ENCODE measurements at places on chromosomes 16 and 17. TPM values are rescaled to one million over a fixed set of nuclear protein-coding genes. Genes with fewer than 3 reads are reported as not detected.
A peak's percentile ranks its signal among the peaks of the same experiment; 100 is the strongest.

Gene GPR142
- total RNA-seq = not detected

DNA sequence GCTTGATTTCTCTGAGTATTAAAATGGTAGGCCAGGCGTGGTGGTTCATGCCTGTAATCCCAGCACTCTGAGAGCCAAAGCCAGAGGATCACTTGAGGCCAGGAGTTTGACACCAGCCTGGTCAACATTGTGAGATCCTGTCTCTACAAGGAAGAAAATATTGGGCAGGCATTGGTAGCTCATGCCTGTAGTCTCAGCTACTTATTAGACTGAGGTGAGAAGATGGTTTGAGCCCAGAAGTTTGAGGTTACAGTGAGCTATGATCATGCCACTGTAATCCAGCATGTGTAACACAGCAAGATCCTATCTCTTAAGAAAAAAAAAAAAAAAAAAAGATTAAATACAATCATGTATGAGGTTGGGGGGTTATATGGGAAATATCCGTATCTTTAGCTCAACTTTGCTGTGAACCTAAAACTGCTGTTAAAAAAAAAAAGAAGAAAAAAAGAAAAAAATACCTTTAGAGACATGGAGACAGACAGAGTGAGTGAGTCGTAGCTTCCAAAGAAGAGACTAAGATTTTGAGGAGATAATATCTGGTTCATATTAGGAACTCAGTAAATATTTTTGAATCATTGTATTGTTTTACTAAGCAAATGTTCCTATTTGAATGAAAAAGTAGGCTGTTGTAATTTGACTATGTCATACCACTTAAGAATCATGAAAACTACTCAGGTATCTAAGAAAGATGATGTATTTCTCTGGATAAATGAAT lies 325.7 kb upstream of the TBX2 start:
- DNase-seq = no peak
- H3K4me1 ChIP-seq = no peaks in the 10 kb centered on the region
- H3K27ac ChIP-seq = no peak overlapping the region
- no peaks in the 10 kb centered on the region for H3K27me3 ChIP-seq

Gene RDM1
- 1.9 TPM for total RNA-seq

DNA sequence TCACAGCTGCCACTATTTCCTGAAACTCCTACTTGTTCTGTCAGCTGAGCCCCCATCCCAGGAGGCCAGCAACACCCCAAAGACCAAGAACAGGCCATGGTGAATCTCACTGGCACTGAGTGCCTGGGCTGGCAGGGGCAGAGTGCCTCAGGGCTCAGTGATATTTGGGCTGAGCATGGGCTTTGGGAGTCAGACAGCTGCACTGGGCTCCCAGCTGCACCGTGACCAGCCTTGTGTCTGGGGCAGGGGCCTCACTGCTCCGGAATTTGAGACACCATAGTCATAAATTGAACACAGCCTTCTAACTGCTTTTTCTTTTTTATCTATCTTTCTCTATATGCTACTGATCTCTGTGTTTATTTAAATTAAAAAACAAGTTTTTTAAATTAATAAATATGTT lies 1744.2 kb downstream of the TP53TG3F start:
- no peak for DNase-seq
- H3K4me3 ChIP-seq = no peak overlapping the region
- H3K27me3 ChIP-seq = no peaks in the 10 kb centered on the region
- H3K4me1 ChIP-seq = no peaks in the 10 kb centered on the region
- H3K36me3 ChIP-seq = no peaks in the 10 kb centered on the region

GRCh38 chr16:64390102-64390501 lies 731.8 kb downstream of the CDH11 start:
- DNase-seq = no peak
- no peaks in the 10 kb centered on the region for H3K36me3 ChIP-seq
- no peaks in the 10 kb centered on the region for H3K27me3 ChIP-seq
- no peak overlapping the region for H3K4me3 ChIP-seq
- H3K27ac ChIP-seq = no peak overlapping the region

Gene ZFPM1
- 20.5 TPM for total RNA-seq

Gene RBFOX1
- not detected for total RNA-seq

DNA sequence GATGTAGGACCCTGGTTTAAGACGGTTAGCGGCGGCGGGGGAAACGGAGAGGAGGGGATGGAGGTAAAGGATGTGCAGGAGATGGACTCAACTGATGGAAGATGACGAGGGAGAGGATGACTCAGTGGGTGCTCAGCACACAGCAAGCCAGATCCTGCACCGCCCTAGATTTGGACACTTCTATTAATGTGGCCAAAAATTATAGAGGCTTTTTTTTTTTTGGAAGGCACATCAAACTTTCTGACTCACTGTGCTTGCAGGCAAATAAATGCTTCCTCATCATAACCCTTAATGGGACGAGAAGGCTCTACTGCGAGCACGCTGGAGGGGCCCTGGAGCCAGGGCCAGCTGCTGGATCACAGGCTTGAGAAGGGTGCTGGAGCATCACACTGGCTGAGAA lies 36.0 kb downstream of the RTN4RL1 start:
- no peak for DNase-seq
- no peak overlapping the region for H3K27ac ChIP-seq
- H3K4me3 ChIP-seq = no peak overlapping the region
- H3K27me3 ChIP-seq = no peaks in the 10 kb centered on the region
- H3K36me3 ChIP-seq = no peaks in the 10 kb centered on the region

DNA sequence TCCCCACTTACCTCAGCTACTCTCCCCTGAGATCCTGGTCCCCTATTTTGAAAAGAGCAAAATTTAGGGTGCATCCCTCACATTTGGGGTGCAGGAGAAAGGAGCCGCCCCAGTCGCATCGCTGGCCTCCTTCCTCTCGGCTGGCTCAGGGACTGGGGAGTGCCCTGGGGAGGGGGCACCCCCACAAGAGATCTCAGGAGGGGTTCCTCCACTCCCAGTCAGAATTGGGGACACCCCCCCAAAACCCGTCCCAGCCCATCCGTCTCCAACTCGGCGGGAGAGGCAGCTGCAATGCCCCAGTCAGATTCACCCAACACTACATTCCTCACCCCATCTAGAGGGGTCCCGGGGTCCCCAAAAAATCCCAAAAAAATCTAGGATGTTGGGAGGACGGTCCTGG lies 3.5 kb upstream of the BCL6B start:
- H3K36me3 ChIP-seq = peaks cover 8% of the 10 kb centered on the region
- peaks cover 61% of the 10 kb centered on the region for H3K4me1 ChIP-seq
- H3K27me3 ChIP-seq = no peaks in the 10 kb centered on the region
- no peak overlapping the region for H3K4me3 ChIP-seq
- DNase-seq = no peak

DNA sequence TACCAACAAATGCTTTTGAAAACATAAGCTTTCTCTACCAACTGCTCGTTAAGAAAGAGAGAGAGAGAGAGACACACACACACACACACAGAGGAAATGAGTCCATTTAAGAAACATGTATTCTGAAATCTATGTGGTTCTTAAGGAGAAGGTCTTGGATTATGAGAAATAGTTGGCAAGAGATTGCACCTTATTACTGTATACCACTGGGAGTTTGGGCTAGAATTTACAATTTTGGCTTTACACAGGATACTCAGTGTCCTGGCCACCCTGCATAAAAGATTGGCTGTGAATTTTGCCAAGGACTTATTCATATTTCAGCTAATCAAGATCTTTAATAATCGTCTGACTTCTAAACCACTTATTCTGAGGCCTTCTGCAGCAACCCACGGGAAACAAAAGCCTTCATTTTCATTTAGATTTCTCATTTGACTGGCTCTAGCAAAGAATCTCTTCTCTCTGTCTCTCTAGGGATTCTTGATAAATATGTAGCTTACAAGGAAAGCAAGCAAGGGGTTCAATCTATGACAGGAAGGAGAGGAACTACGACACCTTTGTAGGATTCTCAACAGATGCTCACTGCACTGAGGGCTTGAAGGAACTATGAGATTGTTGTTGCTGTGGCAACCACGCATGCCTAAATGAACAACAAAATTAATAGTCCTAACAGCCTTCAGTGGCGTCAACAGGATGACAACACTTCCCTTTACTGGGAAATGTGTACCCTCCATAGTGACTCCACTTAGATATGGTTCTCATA lies 75.3 kb upstream of the GNAO1 start:
- no peaks in the 10 kb centered on the region for H3K36me3 ChIP-seq
- DNase-seq = no peak
- H3K27me3 ChIP-seq = no peaks in the 10 kb centered on the region
- H3K4me3 ChIP-seq = no peak overlapping the region
- H3K4me1 ChIP-seq = no peaks in the 10 kb centered on the region
- no peak overlapping the region for H3K27ac ChIP-seq

DNA sequence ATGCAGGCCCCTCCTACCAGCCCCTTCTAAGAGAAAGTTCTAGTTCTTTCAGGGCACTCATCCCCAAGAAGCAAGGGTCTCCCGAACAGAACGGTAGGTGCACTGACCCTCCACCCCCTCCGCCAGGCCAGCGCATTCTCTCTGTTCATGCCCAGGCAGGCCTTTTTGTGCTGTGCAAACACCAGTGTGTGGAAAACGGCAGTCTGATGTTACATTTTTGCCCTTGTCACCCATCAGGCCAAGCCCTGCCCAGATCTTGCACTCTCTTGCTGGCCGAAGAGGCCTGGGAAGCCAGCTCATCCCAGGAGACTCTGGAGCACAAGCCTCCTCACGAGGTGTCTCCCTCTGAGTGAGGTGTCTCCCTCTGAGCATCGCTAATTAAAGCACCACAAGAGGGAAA lies 16.1 kb upstream of the MTSS2 start:
- H3K4me1 ChIP-seq = no peaks in the 10 kb centered on the region
- no peak overlapping the region for H3K4me3 ChIP-seq
- H3K27ac ChIP-seq = no peak overlapping the region
- no peaks in the 10 kb centered on the region for H3K36me3 ChIP-seq

- no peaks in the 10 kb centered on the region for H3K4me1 ChIP-seq
- H3K36me3 ChIP-seq = no peaks in the 10 kb centered on the region
- no peak overlapping the region for H3K4me3 ChIP-seq
- no peak overlapping the region for H3K27ac ChIP-seq
- H3K27me3 ChIP-seq = no peaks in the 10 kb centered on the region
- no peak for DNase-seq
Observed at GRCh38 chr16:63539276-63539675, 1503.0 kb upstream of the CDH8 start.

DNA sequence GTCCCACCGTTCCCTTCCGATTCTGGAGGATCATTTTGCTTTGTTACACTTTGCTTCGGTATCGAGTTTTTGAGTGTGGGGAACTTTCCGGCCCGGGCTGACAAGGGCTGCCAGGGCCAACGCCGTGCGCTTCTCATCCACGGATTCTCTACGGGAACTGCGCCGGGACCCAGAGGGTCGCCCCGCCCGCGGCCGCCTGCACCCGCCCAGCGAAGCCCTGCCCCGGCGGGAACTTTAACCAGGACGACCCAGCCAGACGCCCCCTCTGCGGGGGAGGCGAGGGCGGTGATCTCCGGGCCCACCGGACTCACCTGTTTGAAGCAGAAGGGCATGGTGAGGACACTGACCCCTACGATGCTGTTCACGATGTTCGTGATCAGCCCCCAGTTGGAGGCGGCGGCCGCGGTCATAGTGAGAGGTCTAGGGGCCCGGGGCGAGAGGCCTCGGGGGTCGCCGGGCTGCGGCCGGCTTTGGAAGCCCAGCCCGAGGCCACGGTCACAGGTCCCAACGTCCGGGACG lies 536 bp downstream of the SLC38A10 start:
- no peaks in the 10 kb centered on the region for H3K27me3 ChIP-seq
- no peak for DNase-seq
- H3K36me3 ChIP-seq = no peaks in the 10 kb centered on the region
- peak overlapping the region; percentile 75 for H3K4me3 ChIP-seq
- H3K4me1 ChIP-seq = peaks cover 45% of the 10 kb centered on the region

Gene WFDC1
- not detected for total RNA-seq

DNA sequence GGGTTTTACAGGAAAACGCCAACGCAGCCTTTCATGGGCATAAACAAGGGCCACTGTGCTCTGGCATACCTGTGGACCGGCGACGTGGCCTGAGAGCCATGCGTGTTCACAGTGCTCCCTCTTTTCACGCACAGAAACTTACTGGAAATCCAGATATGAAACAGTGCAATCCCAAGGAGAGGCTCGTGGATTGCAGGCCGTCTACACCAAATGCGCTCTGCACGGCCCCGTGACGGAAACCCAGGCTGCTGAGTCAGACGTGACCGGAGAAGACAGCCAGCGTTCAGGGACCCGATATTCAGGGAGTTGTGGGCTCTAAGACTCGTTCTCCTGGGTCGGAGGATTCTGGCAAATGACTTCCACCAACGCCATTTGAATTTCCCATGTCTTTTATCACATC lies 129.2 kb downstream of the FOXL1 start:
- no peak overlapping the region for H3K4me3 ChIP-seq
- H3K27me3 ChIP-seq = no peaks in the 10 kb centered on the region
- no peaks in the 10 kb centered on the region for H3K36me3 ChIP-seq
- no peaks in the 10 kb centered on the region for H3K4me1 ChIP-seq
- H3K27ac ChIP-seq = no peak overlapping the region

DNA sequence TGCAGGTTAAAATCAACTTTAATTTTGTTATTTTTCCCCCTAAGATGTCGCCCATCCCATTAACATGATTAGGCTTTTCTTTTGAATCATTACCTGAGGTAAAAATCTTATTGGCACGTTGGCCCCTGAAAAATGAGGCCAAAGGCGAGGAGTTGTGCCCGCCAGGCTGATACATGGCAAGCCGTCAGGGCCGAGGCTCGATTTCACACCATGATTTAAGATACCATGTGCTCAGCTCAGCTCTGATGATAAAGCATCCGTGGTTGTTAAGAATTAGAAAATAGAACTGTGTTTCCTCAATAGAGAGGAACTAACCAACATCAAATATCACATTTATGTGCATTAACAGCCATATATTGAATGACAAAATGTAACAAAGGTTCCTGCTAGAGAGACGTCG lies 972.9 kb upstream of the SOX9 start:
- no peaks in the 10 kb centered on the region for H3K27me3 ChIP-seq
- no peak overlapping the region for H3K27ac ChIP-seq
- H3K36me3 ChIP-seq = no peaks in the 10 kb centered on the region
- H3K4me3 ChIP-seq = no peak overlapping the region
- DNase-seq = no peak

- H3K27ac ChIP-seq = no peak overlapping the region
- DNase-seq = no peak
- H3K4me1 ChIP-seq = no peaks in the 10 kb centered on the region
- H3K4me3 ChIP-seq = no peak overlapping the region
- no peaks in the 10 kb centered on the region for H3K27me3 ChIP-seq
Observed at GRCh38 chr17:3528403-3528851, 29.2 kb downstream of the TRPV3 start.

Gene C16orf92
- total RNA-seq = not detected

DNA sequence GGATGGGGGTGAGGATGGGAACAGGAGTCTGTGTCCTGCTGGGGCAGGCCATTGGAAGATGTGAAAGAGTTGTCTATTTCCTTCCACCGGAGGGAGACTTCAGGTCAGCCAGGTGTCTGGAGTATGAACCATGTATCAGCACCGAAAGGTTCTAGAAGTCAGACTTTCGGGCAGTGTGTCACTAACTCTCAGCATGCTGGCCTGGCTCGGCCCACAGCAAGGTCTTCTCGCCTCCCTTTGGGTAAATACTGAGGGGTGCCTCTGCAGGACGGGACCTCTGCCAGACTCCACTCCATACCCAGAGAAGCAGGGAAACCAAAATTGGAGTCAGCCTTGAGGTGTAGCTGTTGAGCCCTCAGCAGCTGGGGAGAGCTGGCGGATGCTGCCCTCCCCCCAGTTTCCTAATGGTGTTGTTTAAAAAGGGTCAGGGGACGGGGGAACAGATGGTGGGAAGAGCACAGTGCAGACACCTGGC lies 507 bp downstream of the CIITA start:
- H3K36me3 ChIP-seq = no peaks in the 10 kb centered on the region
- H3K4me3 ChIP-seq = peak overlapping the region; percentile 29
- H3K27me3 ChIP-seq = peaks cover 3% of the 10 kb centered on the region
- no peak overlapping the region for H3K27ac ChIP-seq
- H3K4me1 ChIP-seq = peaks cover 49% of the 10 kb centered on the region
- no peak for DNase-seq

- peaks cover 46% of the 10 kb centered on the region for H3K4me1 ChIP-seq
- H3K27me3 ChIP-seq = no peaks in the 10 kb centered on the region
- peak overlapping the region; percentile 22 for H3K27ac ChIP-seq
Observed at GRCh38 chr16:20904507-20905081, 4.0 kb downstream of the LYRM1 start.
